ENCODE measurements at places on chromosomes 11 and 22.

- DNase-seq = no peak
Observed at GRCh38 chr11:10488934-10489691, 34.0 kb downstream of the AMPD3 start.

DNA sequence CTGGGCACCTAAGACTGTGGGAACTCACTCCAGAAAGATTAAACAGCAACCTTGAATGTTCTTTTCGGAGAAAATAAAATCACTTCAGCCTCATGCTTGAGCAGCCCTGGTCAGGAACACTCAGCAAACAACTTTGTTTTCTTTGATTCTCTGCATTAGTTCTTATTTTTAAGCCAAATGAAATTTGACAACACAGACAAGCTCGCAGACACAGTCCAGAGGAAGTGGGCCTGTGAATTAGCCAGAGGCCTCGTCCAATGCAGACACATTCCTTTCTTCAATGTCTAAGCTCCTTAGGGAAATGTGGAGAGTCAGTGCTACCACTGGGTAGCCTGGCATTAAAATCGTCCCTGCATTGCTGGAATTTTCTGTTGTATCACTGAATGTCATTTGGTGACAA is 62.9 kb upstream of the CSNK2A3 start:
- DNase-seq = no peak

- DNase-seq = no peak
Observed at GRCh38 chr11:126246636-126247035, 22.1 kb downstream of the SRPRA start.

- no peak for DNase-seq
Observed at GRCh38 chr11:75301131-75301530, 50.3 kb downstream of the ARRB1 start.

GRCh38 chr11:77502346-77502905 is 28.5 kb upstream of the PAK1 start:
- no peak for DNase-seq

DNA sequence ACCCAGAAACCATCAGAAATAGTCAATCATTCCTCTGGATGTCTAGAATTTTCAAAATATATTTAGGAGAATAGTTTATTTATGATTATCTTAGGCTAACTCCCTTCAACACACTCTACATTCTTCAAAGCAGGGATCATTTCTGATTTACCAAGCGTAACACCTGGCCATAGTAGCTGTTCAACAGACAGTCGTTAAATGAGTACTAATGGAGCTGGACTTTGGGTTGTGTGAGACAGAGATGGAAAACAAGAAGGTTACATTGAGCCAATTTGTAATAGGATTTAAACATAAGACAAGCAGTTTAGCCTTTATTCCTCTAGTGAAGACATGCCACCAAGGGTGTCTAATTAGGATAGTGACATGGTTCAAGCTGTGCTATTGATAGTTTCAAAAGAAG is 129.2 kb upstream of the ANO3 start:
- no peak for DNase-seq

GRCh38 chr22:30196141-30196879 is 50.2 kb downstream of the LIF start:
- no peak for DNase-seq

- DNase-seq = no peak
Observed at GRCh38 chr11:112318661-112319060, 58.0 kb upstream of the PLET1 start.

DNA sequence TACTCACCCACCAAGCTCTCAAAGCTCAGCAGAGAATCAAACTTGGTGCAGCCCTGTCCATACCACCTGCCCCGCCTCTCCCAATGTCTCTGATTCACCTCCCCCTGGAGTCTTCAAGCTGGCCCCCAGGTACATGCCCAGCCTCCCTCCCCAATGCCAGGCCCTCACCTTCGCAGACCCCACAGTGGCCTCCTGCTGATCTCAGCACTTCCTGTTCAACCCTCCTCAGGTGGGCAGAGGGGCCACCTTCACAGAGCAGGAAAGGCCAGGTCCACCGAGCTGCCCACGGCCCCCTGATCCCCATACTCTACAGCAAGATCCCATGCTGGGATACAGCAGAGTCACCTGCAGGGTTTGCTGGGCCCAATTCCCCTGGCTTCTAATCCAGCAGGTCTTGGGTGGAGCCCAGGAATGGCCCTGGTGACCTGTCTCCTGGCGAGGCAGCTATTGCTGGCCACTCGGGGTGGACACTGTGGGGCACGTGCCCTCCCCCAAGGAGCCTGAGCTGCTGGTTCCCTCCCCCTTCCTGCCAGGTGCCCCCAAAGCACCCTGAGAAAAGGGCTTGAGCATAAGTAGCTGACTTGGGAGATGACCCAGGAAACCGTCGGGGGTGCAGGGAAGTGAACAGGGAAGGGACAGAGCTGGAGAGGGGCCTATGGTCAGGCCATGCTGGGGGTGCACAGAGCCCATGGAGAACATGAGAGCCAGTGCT is 150.7 kb downstream of the BRD1 start:
- no peak for DNase-seq

GRCh38 chr11:56842814-56843794 is 94.6 kb upstream of the OR9G4 start:
- no peak for DNase-seq

- DNase-seq = no peak
Observed at GRCh38 chr11:85903811-85904210, 48.6 kb downstream of the CCDC83 start.

GRCh38 chr11:93497596-93497995 is 45.6 kb downstream of the SMCO4 start:
- DNase-seq = no peak

DNA sequence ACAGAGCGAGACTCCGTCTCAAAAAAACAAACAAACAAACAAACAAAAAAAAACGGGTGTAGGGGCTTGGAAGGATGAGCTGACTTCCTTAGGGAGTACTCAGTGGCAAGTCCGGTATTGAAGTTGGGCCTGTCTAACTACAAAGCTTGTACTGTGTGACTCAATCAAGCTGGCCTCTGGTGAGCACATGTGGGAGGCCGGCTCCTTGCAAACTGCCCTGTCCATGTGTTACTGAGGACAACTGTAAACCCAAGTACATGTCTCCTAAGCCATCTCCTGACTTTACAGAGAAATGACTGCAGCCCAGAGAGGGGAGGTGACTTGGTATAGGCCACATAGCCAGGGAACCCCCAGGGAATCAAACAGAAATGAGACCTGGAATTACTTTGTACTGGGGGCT is 11.6 kb downstream of the RIBC2 start:
- DNase-seq = no peak

- DNase-seq = no peak
Observed at GRCh38 chr11:67689178-67689577, 14.8 kb upstream of the ALDH3B2 start.
